ENCODE measurements at places on chromosomes 1 and 21.
A peak's percentile ranks its signal among the peaks of the same experiment; 100 is the strongest.

GRCh38 chr1:21857840-21858670 lies 46.0 kb downstream of the LDLRAD2 start:
- no peak for DNase-seq

DNA sequence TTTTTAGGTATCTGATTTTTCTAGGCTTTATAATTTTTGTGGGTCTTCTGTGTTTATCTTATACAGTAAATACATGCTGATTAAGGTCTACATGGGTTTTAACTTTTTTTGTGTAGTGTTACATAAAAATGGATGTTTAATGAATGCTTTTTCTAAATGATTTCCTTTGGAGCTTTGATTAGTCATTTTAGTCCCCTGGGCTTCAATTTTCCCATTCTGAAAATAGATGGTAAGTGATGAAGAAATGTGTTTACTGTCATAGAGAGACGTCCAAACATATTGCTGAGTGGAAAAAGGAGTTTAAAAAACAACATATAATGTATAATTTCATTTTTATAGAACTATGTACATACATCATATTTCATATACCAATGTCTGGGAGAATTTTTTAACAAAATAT lies 140.9 kb upstream of the HMCN1 start:
- no peak for DNase-seq

- no peak for DNase-seq
Measured at GRCh38 chr1:25003457-25004190, 73.5 kb upstream of the RUNX3 start.

DNA sequence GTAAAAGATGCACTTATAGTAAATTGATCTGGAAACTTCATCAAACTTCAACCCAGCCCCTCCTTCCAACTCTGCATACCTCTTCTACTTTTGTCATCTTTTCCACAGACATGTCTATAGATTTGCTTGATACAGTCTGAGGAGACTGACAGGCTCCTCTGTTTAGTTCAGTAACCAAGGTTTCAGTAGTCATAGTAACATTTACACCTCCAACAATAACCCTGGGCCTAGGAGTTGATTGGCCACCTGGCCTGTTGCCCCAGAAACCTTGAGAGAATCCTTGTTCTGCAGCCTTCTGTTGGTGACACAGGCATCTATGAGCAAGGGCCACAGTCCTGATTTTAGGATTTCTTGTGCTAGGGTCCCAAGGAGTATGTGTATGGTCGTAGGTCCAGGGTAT lies at the start of gene CFAP141:
Gene CFAP141 (minus strand): TSS at position 138 of the 400 bp plus-strand sequence. CDS start 26 bp downstream, at position 112.
- DNase-seq = no peak

DNA sequence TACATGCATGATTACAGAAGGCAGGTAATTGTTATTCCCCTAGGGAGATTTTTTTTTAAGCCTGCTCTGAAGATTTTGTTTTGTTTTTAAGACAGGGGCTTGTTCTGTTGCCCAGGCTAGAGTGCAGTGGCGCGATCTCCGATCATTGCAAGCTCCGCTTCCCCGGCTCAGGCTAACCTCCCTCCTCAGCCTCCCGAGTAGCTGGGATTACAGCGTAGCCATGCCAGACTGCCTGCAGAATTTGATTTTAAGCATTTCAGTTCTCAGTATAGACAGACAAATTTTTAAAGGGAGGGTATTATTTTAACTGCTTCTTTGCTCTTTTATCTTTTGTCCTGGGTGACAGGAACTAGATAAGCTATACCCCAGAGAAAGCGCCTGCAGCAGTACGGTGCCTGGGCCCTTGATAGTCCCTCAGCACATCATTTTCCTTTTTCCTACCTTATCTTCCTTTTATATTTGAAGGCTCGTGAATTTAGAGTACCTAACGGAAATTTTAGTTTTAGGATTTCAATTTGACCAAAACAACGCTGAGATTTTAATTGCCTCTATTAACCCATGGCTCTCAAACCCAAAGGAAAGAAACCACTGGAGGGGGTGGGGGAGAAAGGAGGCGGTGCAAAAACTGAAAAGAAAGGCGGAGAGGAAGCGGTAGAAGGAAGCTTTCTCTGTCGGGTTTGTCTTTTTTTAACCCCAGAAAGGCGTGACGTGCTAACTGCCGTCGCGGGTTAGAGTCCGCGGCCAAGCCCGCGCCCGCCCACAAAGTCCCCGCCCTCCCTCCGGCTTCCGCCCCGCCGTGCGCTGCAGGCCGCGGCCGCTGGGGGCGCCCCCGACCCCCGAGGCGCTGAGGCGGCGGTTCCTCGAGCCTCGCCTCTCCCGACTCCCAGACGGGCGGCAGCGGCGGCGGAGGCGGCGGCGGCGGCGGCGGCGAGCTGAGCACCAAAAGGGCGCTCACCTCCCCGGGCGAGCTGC lies at the start of gene EEIG2:
Gene EEIG2 (plus strand): TSS at position 886 of the 972 bp plus-strand sequence. CDS start 329 bp downstream, outside the sequence.
- DNase-seq = peak; percentile 89

DNA sequence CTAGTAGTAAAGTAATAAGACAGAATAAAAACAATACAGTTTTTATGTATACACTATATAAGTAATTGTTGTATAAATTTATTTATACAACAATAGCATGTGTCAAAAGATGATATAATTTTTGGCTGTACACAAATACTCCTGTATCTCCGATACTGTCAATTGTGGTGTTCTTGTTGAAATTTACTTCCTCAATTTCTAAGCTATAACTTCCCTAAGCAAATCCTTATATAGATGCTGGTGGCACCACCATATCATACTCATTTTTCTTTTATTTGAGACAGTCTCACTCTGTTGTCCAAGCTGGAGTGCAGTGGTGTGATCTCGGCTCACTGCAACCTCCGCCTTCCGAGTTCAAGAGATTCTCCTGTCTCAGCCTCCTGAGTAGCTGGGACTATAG lies 141.0 kb upstream of the HP1BP3 start:
- no peak for DNase-seq

DNA sequence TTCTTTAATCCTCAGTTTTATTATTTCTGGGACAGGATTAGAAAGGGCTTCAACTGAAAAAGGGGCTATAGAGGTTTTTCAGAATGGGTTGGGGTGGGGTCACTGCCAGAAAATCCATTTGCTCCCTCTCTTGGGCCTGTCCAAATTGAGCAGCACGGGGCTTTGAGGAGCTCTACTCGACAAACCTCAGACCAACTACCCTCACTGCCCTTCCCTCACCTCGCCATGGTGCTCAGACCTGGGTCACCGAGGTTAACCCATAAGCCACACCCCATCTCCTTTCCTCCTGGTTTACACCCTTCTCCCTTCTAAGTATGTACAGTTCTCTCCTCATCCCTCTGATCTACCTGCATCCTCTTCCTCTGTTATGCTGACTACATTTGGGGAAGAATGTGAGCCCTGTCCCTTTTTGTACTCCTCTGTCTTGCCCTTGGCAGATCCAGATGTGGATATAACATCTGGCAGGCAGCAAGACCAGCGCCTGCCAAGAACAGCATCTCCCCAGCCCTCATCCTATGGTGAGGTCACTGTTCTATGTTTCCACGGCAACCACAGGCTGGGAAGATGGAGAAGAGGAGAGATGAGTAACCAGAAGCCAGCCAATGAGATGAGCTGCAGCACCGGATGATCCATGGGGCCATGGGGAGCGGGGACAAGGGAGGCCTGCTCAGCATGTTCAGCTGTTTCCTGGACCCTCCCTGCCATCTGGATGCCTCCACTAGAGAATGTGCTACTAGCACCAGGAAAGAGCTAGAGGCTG lies 3.7 kb upstream of the FABP3 start:
- DNase-seq = no peak

- DNase-seq = no peak
Measured at GRCh38 chr1:75136921-75137641, 2.9 kb downstream of the LHX8 start.

GRCh38 chr1:49435291-49435690 lies 588.5 kb downstream of the AGBL4 start:
- no peak for DNase-seq

DNA sequence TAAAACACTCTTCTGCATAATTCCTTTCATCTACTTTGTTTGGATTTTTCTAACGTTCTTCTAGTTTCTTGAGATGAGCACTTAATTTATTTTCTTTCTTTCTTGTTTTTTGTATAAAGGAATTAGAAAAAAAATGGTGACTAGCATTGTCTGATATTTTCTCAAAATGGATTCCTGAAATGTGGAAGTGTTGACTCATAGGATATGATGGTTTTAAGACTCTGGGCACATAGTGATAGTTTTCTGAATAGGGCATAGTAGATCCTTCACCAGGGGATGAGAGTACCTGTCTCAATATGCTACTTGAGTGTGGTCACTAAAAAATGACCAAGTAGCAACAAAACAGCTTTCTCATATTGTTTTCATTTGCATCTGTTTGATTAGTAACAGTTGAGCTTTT lies 100.9 kb downstream of the PEX14 start:
- no peak for DNase-seq

DNA sequence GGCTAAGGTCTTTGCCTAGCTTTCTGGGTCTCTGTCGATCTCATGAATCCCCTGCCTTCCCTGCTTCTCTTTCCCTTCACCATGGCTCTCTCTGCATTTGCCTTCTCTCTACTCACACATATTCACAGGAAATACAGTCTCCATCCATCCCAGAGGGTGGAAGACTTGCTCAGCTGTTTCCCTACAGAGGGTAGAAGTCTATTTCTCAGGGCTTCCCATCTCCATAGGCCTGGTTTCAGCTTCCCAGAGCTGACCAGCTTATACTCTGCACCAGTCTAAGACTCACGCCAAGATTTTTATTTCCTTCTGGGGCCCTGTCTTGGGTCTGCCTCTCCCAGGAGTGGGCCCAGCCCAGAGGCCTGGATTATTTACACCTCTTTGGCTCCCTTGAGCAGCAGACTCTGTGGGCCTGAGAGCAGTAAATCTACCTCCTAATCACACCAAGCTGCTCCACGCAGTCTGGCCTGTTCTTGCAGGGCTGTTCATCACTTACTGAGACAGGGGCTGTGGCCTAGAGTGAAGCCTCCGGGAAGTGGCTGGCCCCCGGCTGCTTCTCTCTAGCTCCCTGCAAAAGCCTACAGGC lies 102.5 kb downstream of the PLXNA2 start:
- DNase-seq = no peak

DNA sequence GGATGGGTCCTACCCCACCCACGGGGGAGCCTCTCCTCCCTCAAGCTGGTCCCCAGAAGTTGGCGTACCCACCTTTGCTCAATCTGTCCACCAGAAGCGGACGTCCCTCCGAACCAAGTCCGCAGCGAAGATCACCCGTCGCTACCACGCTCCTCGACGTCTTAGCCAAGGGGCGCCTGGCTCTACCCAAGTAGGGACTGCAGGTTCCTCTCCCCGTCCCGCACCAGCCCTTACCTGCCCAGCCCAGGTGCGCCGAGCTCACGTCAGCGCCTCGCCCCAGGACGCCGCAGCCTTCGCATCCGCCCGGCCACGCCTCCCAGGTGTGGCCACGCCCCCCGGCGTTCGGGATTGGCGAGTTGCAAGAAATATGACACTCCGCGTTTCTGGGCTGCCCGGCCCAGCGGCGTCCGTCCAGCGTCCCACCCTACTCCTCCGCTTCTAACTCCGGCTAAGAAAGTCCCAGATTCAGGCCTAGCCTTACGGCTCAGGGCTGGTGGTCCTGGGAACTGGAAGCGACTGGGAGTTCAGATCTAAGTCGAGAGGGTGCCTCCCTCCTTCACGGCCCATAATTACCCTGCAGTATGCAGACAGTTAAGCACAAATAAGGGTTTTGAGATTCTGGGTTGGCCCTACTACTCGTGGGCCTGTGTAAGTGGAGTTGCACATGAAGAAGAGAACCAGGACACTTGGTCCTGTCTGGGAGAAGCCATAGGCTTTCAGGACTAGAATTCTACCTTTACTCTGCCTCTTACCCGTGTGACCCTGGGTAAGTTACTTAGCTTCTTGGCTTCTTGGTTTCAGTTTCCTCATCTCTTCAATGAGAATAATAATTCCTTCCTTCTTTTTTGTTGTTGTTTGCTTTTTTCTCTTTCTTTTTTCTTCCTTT lies at the start of gene IRF6:
Gene IRF6 (minus strand): TSS at position 268 of the 886 bp plus-strand sequence. CDS start 4,729 bp downstream, outside the sequence.
- DNase-seq = peak; percentile 43

GRCh38 chr1:63628607-63629006 lies 35.4 kb downstream of the PGM1 start:
- no peak for DNase-seq

GRCh38 chr1:232108598-232108997 lies 482.0 kb downstream of the DISC1 start:
- DNase-seq = no peak

DNA sequence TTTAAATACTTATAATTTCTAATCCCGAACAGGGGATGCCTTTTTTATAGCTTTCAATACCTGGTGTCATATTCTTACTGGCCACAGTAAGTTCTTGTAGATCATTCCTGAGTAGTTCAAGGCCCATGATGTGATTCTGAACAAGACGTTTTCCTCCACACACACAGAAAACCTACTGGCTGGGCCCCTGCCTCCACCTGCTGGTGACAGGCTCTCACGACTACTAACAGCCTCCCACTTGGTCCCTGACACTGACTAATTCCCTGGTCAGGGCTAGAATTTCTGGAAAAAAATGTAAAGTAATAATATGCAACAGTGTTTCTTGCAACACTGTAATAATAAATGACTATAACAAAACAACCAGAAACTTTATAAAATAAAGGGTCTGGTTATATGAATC lies 50.4 kb upstream of the RIPK4 start:
- peak; percentile 5 for DNase-seq

DNA sequence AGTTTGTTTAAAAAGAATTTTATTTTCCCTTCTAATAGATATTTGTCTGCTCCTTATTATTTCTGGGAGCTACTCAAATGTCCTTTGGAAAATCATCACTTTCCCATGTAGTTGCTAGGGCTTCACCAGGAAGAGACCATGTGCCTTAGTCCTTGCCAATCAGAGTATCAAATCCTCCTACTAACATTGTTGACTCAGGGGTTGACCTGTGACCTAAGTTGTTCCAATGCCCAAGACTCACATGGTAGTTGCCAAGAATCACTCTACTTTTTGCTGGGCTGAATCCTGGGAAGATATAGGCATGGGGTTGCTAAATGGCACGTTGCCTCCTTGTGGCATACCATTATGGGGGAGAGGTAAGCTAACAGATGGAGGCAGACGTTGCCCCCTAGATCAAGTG lies 58.2 kb upstream of the FOXD3 start:
- DNase-seq = no peak

GRCh38 chr1:164930241-164930640 lies 371.3 kb downstream of the PBX1 start:
- DNase-seq = no peak

- no peak for DNase-seq
Measured at GRCh38 chr1:159054427-159054826, 22.1 kb downstream of the AIM2 start.

DNA sequence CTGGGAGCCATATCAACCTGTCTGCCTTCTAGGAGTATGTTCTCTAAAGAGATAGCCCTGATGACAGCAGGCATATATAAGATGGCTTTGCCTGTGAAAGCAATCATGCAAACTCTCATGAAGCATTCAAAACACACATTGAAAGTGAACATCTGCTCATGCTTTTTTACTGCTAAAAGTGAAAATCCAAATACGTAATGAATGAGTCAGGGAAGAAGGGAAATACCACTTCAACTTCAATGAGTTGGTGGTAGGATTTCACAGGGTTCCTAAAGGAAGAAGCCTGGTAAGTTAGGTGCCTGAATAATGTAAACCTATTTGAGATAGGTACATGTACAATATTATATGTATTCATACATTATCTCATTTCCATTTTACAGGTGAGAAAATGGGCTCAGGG lies 50.5 kb upstream of the SLFNL1 start:
- DNase-seq = no peak

- DNase-seq = no peak
Measured at GRCh38 chr1:79981481-79981880, 975.0 kb upstream of the ADGRL4 start.
